Purkinje cell (primary cell): ENCODE measurements at places on chromosomes 2 and 18. TPM values are rescaled to one million over a fixed set of nuclear protein-coding genes. Genes with fewer than 3 reads are reported as not detected.

Gene CYTIP
- polyA plus RNA-seq: not detected in 2 replicates

Gene TMEM169
- 1.9 and 2.9 TPM in 2 replicates for polyA plus RNA-seq

Gene SLC30A3
- 6.0 TPM in 1 of 2 replicates, not detected in the other for polyA plus RNA-seq

Gene SOWAHC
- 0.43 and 0.74 TPM in 2 replicates for polyA plus RNA-seq

Gene NTSR2
- polyA plus RNA-seq: 1.7 and 3.4 TPM in 2 replicates

Gene ZSWIM2
- not detected in 2 replicates for polyA plus RNA-seq
